Left lobe of liver (tissue), 2 donors: ENCODE measurements at places on chromosomes 11 and 22. TPM values are rescaled to one million over a fixed set of nuclear protein-coding genes. Genes with fewer than 3 reads are reported as not detected.
A peak's percentile ranks its signal among the peaks of the same experiment; 100 is the strongest.

The LMO2 gene
- total RNA-seq = 5.1 TPM

The HEPHL1 gene
- not detected for total RNA-seq

DNA sequence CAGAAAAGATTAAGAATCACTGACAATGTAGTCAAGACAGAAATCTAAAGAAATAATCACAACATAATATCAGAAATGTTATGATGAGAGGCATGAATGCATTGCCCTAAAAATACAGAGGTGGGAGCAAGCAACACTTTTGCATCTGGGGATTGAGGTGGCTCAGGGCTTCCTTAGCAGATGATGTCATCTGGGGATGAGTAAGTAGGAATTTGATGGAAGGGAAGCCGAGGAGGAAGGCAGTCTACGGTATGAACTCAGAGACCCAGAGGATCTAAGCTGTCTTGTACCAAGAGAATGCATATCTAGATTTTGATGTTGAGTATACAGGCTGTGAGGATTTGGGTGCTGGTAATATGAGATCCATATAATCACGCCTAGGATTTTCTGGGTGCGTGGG is 193.0 kb upstream of the SNX19 start:
- DNase-seq = no peak

The PPP2R1B gene
- total RNA-seq = 79.5 TPM

DNA sequence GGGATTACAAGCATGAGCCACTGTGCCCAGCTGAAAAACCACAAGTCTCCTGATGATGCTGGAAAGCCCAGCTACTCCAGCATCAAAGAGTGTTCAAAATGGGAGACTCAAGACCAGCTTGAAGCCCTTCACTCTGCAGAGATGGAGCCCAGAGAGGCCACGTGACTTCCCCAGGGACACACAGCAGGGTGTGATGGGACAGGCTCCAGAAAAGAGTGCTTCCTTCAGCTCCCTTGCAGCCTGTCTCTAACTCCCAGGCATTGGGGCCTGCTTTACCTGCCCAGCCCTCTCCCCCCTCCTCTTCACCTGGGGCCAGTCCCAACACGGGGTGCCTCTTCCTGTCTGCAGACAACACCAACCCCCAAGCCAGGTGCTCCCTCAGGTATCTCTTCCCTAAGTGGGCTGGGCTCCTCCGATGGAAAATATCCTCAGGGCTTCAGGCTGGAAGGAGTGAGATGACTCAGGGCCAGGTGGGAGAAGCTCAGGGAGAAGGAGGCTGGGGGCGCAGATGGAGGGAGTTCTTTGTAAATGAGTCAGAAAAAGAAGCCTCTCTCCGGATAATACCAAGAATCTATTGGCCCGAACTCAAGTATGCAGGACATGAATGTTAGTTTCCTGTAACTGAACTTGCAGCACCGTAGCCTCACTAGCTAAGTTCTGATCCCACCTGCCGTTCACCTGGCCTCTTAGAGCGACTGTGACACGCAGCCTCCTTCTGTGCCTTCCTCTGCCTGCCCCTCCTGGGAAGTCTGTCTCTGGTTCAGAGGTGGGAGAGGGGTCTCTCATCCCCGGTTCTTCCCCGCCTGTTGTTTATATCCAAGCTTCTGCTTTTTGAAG is 326.6 kb downstream of the MN1 start:
- no peak for DNase-seq

The DPAGT1 gene
- total RNA-seq = 34.3 TPM

DNA sequence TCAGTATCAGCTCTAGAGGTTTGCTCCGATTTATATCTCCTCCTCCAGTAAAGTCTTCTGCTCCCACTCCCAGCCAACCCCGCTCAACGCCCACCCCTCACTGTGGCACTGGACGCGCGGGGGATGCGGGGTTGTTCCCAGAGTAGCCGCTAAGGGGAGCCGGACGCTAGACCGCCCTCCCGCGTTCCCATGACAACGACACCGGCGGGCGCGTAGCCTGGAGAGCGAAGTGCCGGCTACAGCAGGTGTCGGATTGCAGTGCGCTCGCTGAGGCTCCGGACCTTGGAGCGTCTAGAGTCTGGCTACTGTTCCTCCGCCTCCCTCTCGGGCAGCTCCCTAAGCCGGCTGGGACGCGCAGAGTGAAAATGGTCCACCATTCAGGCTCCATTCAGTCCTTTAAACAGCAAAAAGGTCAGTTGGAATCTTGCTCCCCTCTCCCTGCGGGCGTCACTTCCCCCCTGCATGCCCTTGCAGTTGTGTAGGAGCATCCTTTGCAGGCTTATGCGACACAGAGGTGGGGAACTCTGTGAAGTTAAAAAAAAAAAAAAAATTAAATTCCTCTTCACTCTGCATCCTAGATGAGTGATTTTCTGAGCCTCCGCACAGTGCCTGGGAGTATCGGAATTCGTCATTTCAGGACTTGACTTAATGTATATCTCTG is at the start of gene ANO3:
Gene ANO3 (plus strand): TSS at position 220 of the 661 bp plus-strand sequence. CDS start 146 bp downstream, at position 366.
- DNase-seq = peak; percentile 55

The TPP1 gene
- total RNA-seq = 62.4 TPM

The CNGA4 gene
- not detected for total RNA-seq

DNA sequence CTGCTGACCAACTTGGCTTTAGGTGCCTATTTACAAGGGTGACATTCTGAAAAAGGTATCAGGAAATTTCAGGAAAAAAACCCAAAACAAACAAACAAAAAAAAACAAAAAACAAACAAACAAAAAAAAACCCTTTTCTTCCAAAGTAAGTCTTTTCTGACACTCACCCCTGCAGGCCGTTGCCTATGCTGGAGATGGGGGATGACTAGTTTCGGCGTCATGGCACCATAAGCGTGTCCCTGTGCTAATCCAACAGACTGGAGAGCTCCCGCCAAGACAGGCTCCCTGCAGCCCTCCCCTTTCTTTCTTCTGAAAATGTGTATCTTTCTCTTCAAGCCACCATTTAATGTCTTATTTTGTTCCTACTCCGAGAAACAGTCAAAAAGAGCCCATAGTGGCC is 13.7 kb downstream of the VSIG10L2 start:
- no peak for DNase-seq

DNA sequence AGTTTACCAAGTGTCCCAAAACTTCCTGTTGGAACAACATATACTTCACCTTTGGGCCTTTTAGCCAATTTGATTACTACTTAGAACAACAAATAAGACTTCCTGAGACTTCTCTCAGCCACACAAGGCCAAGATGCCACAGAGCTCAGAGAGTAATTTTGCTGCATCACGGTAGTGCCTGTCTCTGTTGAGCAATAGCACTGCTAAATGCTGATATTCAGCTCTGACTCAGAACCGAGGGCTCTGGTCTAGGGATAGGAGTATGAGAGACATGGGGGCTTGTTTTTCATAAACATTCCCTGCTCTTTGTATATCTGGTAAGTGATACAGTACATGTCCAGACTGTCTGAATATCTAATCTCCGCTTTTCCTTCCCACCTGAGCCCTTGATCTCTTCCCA is 260.4 kb upstream of the ARHGAP20 start:
- no peak for DNase-seq

The DKK3 gene
- 5.5 TPM for total RNA-seq

The CCDC86 gene
- 4.7 TPM for total RNA-seq

DNA sequence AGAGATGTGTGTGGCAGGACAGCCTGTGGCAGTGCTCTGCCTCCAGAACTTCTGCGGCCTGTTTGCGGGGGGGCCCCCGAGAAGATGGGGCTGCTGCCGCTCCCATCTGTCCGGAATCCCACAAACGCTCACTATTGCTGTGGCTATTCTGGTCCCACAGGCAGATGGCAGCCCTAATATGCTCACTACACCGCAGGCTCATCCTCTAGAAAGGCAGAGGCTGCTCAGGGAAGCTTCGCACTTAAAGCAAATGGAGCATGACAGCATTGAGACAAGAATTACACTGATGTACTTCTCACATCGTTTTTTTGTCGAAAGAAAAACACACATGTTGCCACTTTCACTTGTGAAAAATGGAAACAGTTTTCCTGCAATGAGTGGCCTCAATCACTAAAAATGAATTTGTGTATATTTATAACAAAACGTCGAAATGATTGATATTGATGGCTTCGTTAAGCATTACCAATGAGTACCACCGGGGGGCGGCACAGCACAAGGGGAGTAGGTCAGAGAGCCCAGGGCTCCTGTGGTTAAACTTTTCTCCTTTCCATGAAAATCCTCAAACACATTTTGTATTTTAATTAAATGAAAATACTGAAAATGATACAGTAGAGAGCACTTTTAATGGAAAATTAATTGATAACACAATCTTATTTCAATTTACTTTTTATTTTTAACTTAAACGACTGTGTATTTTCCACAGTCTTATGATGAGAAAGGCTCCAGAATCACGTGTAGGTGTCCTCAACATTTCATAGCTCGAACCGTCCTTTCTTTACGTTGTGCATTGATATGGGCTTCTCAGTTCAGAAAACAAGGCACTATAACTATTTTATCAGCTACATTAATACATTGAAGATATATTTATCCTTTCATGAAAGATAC is 69.1 kb downstream of the CTTN start:
- no peak for DNase-seq

GRCh38 chr11:727859-728748 is 19.2 kb upstream of the TALDO1 start:
- peak; percentile 85 for DNase-seq

The SPINDOC gene
- total RNA-seq = 3.4 TPM

DNA sequence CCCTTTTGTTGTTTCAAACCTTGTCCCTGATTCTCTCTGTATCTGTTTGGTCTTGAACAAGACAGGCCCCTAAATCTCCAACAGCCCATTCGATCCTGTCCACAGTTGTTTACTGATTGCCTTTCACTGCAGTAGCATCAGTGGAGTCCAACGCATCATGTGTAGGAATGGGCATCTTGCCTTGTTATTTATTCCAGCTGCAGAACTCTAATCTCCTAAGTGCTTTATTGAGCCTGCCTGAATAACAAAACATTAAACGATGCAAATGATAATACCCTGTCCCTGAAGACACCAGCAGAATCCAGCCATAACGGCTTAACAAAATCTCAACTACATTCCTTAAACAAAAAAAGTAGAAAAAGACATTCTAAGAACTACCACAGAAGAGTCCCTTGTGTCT is 50.1 kb downstream of the SLC35F2 start:
- DNase-seq = no peak
